Caco-2 (cell line): ENCODE measurements at places on chromosomes 16 and 17. TPM values are rescaled to one million over a fixed set of nuclear protein-coding genes. Genes with fewer than 3 reads are reported as not detected.

- no peaks in the 10 kb centered on the region for H3K27me3 ChIP-seq
- peak; percentile 68 for DNase-seq
- no peak overlapping the region for H3K4me3 ChIP-seq
- H3K4me1 ChIP-seq: no peaks in the 10 kb centered on the region
Measured at GRCh38 chr17:73657473-73658116, 13.3 kb upstream of the SDK2 start.

- DNase-seq: peak; percentile 85
- peaks cover 8% of the 10 kb centered on the region for H3K27me3 ChIP-seq
- H3K36me3 ChIP-seq: no peaks in the 10 kb centered on the region
- H3K4me3 ChIP-seq: peak overlapping the region; percentile 42
- H3K4me1 ChIP-seq: peaks cover 23% of the 10 kb centered on the region
Measured at GRCh38 chr17:29617125-29617480, 5.6 kb downstream of the CORO6 start.

DNA sequence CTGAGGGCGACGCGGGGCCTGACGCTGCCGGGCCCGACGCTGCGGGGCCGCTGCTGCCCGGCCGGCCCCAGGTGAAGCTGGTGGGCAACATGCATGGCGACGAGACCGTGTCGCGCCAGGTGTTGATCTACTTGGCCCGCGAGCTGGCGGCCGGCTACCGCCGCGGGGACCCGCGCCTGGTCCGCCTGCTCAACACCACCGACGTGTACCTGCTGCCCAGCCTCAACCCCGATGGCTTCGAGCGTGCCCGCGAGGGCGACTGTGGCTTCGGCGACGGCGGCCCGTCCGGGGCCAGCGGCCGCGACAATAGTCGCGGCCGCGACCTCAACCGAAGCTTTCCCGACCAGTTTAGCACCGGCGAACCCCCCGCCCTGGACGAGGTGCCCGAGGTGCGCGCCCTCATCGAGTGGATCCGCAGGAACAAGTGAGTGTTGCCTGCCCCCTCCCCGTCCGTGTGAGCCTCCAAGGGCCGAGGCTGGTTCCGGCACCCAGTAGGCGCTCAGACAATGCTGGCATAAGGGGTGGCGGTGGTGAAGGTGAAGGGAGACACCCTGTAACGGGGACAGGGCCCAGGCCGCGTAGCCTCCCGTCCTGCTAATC lies 676 bp downstream of the CPD start:
- peak overlapping the region; percentile 86 for H3K27ac ChIP-seq
- H3K4me1 ChIP-seq: peaks cover 40% of the 10 kb centered on the region
- peak; percentile 49 for DNase-seq
- H3K36me3 ChIP-seq: no peaks in the 10 kb centered on the region
- no peaks in the 10 kb centered on the region for H3K27me3 ChIP-seq

GRCh38 chr17:7174603-7175326 lies 4.4 kb downstream of the ASGR1 start:
- H3K4me3 ChIP-seq: no peak overlapping the region
- no peak overlapping the region for H3K27ac ChIP-seq
- no peak for DNase-seq
- no peaks in the 10 kb centered on the region for H3K27me3 ChIP-seq

The MC1R gene
- 5.6 and 6.5 TPM in 2 replicates for total RNA-seq

The CD68 gene
- total RNA-seq: 1.1 and 1.6 TPM in 2 replicates

The NME3 gene
- total RNA-seq: 5.8 and 7.0 TPM in 2 replicates

The KNOP1 gene
- total RNA-seq: 29.3 and 31.4 TPM in 2 replicates

The CTNS gene
- total RNA-seq: 11.8 and 15.6 TPM in 2 replicates
